Psoas muscle (tissue), 8 donors: ENCODE measurements at places on chromosomes 2 and 18.

GRCh38 chr2:191287820-191288219 is 42.6 kb downstream of the MYO1B start:
- no peak for DNase-seq
- H3K36me3 ChIP-seq = no peaks in the 10 kb centered on the region
- H3K4me1 ChIP-seq = no peaks in the 10 kb centered on the region
- no peak overlapping the region for H3K27ac ChIP-seq
- no peak overlapping the region for H3K4me3 ChIP-seq

GRCh38 chr18:12315911-12316310 is 7.9 kb downstream of the TUBB6 start:
- no peak overlapping the region for H3K27ac ChIP-seq
- peaks cover 3% of the 10 kb centered on the region for H3K4me1 ChIP-seq
- DNase-seq = no peak
- no peak overlapping the region for H3K4me3 ChIP-seq

GRCh38 chr18:36321658-36322407 is 24.3 kb downstream of the FHOD3 start:
- DNase-seq = no peak
- H3K4me3 ChIP-seq = no peak overlapping the region
- H3K4me1 ChIP-seq = no peaks in the 10 kb centered on the region
- H3K36me3 ChIP-seq = no peaks in the 10 kb centered on the region
- H3K27ac ChIP-seq = no peak overlapping the region
- no peaks in the 10 kb centered on the region for H3K27me3 ChIP-seq

DNA sequence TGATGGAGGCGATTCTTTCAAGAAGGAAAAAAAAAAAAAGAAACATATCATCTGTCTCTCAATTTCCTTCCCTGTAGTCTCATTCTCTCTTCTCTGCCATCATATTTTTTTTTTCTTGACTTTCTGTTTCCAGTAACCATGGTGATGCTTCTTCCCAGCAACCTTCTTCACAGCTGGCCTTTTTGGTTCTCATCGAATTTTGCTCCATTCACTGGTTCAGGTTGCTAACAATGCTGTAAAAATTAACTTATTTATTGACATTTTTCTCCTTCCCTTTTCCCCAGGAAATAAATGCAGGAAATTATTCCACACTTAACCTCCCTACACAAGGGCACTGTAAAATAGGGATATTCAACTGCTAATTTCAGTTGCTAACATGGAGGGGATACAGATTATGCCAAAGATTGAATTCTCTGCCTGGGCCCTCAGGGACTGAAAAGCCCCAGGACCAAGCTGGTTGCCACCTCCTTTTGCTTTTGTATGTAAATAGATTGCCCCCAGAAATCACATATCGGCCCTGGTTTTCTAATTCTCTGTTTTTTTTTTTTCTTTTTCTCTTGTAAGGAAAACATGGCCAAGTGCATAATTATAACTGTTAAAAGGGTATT is 154.7 kb downstream of the MAP2 start:
- H3K4me3 ChIP-seq = no peak overlapping the region
- no peaks in the 10 kb centered on the region for H3K27me3 ChIP-seq
- DNase-seq = no peak
- H3K27ac ChIP-seq = no peak overlapping the region
- no peaks in the 10 kb centered on the region for H3K4me1 ChIP-seq
